Left lobe of liver (tissue), 2 donors: ENCODE measurements at places on chromosomes 2 and 18. TPM values are rescaled to one million over a fixed set of nuclear protein-coding genes. Genes with fewer than 3 reads are reported as not detected.

GRCh38 chr18:10374636-10375293, 79.7 kb upstream of the APCDD1 start:
- DNase-seq: no peak

GRCh38 chr18:32769586-32770053, 3.2 kb downstream of the KLHL14 start:
- no peak for DNase-seq

- DNase-seq: no peak
Measured at GRCh38 chr18:10457767-10458166, 3.3 kb downstream of the APCDD1 start.

DNA sequence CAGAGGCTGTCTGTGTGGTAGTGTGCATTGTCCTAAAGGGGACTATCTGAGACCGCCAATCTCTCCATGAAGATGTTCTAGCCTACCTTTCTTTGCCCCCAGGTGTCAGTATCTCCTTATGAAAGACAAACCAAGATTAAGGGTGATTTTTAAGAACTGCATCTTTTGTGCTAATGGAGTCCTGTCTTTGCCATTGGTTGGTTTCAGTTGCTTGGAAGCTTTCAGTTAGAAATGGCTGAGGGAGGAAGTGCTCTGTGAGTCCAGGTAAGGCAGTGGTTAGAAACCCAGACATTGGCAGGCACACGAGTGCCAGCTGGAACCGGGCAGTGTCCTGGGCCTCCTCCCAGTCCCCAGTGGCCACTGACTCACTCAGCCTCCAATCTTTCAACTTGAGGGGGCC, 111.3 kb downstream of the DOCK10 start:
- DNase-seq: no peak

GRCh38 chr18:10020171-10020570, 106.4 kb downstream of the VAPA start:
- DNase-seq: peak; percentile 2

GRCh38 chr2:176733698-176734430, 464.6 kb downstream of the MTX2 start:
- DNase-seq: no peak

DNA sequence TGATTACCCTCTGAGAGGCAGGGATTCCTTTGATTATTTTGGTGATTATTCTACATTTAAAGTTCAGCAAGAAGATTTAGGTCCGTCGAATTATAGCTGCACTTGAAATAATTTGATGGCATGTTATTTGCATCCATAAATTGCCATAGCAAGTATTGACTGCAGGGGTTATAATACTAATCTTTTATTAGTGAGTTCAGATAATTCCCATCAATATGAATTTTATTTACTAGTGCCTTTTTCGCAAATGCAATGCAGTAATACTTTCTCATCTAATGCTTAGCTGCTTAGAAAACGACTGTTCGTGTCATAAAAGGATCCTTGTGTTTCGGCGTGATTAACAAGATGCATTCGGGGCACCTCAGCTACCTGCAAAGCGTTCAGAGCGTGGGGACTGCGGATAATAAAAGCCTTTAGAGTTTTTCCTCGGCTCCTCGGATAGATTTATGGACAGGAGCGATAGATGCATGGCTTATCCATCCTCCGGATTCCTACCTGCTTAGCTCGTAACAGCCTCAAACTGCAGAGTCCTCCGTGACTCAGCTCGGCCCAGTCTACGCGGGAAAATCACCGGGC, 2.5 kb upstream of the GBX2 start:
- no peak for DNase-seq

GRCh38 chr18:24456549-24456948, 3.9 kb upstream of the HRH4 start:
- no peak for DNase-seq

- no peak for DNase-seq
Measured at GRCh38 chr2:58922245-58922644, 681.1 kb upstream of the FANCL start.

- DNase-seq: peak; percentile 95
Measured at GRCh38 chr2:219245148-219245898, at the start of the genes GLB1L and STK16. GLB1L (minus strand) TSS chr2:219245444; CDS start chr2:219243573, 1,871 bp downstream. STK16 (plus strand) TSS chr2:219245479; CDS start chr2:219246000, 521 bp downstream.

DNA sequence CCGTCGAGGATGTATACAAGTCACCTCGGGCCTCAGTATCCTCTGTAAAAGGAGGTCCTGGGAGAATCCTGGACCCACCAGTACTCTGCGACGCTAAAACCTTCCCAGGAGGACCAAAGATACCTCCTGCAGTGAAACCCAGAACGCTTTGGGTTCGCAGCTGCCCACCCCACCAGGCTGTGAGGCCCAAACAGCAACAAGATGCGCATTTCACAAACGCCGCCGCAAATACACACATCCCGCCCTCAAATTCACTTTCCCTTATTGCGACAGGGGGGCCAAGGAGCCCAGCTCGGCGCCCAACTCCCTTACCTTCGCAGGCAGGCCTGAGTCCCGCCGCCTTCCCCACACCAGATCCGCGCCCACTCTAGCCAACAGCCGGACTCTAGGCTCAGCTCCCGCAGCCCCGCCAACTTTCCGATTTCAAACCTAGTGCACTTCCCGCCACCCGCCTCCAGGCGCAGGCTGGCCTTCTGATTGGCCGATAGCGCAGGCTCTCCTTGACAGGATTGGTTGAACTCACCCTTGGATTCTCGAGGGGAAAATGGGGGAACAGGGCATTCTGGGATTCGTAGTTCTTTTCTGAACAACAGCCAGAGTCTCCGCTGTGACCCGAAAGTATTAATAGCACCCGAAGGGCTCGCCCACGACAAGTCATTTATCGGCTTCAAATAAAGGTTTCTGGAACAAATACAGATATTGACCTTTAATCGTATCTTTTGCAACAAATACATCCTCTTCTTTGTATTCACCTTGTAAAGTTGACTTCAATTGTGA, at the start of gene SPC25:
Gene SPC25 (minus strand): TSS at position 425 of the 777 bp plus-strand sequence. CDS start 911 bp downstream, outside the sequence.
- DNase-seq: peak; percentile 87

CNTNAP5 gene
- total RNA-seq: not detected

HOXD13 gene
- total RNA-seq: not detected

SIX3 gene
- not detected for total RNA-seq

ABHD3 gene
- total RNA-seq: 21.3 TPM

SNTG2 gene
- total RNA-seq: not detected

MROH2A gene
- total RNA-seq: 6.6 TPM
